Progenitor cell of endocrine pancreas (in vitro differentiated cells): ENCODE measurements at places on chromosomes 6 and 20. TPM values are rescaled to one million over a fixed set of nuclear protein-coding genes. Genes with fewer than 3 reads are reported as not detected.

The RAB44 gene
- total RNA-seq, result not detected in 2 replicates

The ADAM33 gene
- 0.47 and 0.67 TPM in 2 replicates for total RNA-seq

The OR2B6 gene
- not detected in 2 replicates for total RNA-seq

The TLDC2 gene
- 0.34 and 0.38 TPM in 2 replicates for total RNA-seq

The PPP1R14C gene
- total RNA-seq, result 0.98 and 1.2 TPM in 2 replicates

The ZBP1 gene
- total RNA-seq, result not detected in 2 replicates

The POLR1C gene
- 45.4 and 47.4 TPM in 2 replicates for total RNA-seq

The SMIM8 gene
- 16.1 and 16.8 TPM in 2 replicates for total RNA-seq

The DSE gene
- 20.4 and 21.4 TPM in 2 replicates for total RNA-seq

The LAMP5 gene
- not detected in 2 replicates for total RNA-seq

The RBM24 gene
- total RNA-seq, result 1.2 and 1.5 TPM in 2 replicates

The FAM83D gene
- 12.6 and 13.8 TPM in 2 replicates for total RNA-seq
